Anterior cingulate cortex (tissue), 58 donors: ENCODE measurements at places on chromosomes 1 and 21.

GRCh38 chr1:208089149-208089548, 155.0 kb downstream of the PLXNA2 start:
- no peak for DNase-seq

DNA sequence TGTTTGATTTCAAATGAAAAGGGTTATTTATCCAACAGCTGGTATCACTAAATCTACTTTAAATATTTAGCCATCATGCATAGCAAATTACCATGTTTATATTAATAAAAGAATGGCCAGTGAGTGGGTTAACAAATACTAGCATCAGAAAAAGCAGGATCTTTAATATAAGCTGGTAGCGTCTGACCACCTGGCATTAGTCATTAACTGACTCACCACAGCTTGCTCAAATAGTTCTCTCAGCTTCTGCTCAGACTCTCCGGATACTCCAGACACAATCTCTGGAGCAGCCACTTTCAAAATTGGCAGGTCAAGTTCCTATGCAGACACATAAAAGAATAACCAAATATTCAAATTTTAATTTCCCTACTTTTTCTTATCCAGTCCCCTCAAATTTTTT, 29.6 kb downstream of the NVL start:
- DNase-seq: no peak

GRCh38 chr1:30275926-30276764, 447.2 kb downstream of the MATN1 start:
- DNase-seq: no peak

GRCh38 chr1:61005614-61006580, 76.5 kb upstream of the NFIA start:
- DNase-seq: no peak

DNA sequence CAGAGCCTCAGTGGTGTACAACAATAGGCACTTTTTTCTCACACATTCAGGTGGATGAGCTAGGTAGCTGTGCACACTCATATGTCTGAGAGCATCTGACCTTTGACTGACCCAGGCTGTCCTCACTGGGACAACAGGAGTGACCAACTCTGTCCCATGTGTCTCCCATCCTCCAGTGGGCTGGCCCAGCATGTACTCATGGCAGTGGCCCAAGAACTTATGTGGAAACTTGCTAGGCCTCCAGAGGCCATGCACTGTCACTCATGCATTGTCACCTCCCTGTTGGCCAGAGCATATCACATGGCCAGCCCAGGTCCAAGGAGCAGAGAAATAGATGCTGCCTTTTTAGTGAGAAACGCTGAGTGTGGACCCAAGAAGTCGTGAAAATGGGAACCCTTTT, 158.8 kb downstream of the IGSF21 start:
- DNase-seq: no peak

DNA sequence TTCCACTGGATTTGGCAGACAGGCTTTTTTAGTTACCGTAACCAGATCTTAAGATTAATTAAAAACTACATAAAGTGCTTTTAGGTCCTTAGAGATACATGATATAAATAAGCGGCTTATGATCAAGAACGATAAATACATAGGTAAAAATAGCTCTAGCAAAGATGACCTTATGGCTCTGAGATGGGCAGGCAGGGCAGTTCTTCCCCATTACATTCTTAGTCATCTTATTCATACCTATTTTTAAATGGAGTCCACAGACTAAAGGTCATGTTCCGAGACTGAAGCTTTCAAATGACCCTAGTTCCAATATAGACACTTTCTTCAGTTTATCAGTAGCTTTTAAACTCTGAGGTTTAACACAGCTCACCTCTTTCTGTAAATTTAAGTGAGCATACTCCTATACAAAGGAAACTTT, 4.3 kb downstream of the MCL1 start:
- no peak for DNase-seq

GRCh38 chr1:201840055-201840454, 11.1 kb downstream of the IPO9 start:
- no peak for DNase-seq

DNA sequence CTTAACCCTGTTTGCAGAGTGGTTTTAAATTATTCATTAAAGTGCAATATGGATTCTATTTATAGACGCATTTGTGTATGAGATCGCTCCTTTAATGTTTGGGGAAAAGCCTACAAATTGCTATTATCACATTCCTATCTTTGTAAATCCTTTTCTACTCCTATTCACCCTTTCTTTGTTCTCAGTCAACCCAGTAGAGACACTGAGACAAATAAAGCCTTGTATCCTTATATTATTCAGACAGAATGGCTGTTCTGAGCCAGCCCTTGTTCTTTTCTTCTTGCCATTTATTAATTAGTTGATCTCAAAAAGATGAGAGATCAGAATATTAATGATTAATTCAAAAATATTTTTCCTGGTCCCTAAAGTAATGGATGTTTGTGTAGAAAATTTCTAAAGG, 8.4 kb downstream of the PCBP3 start:
- no peak for DNase-seq

DNA sequence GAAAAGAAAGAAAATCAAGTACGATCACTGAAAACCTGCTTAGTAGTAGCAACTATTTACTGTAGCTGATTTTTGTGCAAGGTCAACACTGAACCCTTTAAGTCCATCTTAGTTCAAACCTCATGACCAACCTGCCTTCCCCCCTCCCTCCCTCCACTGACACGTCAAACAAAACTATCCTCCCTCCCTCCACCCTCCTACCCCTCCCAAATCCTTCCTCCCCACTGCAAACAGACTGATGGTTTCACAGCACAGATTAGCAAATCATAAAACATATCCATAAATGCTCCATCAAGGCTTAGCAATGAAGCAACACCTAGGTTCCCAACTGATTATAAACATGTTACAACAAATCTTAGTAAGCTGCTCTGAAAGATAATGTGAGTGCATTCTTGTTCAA, 164.3 kb upstream of the GREM2 start:
- no peak for DNase-seq

DNA sequence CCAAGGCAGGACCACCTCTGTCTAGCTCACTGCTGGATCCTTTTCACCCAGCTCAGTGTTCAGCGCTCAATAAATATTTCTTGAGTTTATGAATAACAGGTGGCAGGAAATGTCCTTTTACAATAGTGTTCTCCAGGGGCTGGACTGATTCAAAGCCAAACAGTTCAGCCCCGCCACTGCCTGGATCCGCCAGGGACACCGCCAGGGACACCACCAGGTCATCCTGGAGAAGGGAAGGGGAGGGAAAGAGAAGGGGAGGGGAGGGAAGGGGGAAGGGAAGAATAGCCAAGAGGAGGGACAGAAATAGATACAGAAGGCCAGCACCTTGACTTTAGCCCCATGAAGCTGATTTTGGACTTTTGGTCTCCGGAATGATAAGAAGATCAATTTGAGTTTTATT, 255.6 kb downstream of the GRIK3 start:
- no peak for DNase-seq

DNA sequence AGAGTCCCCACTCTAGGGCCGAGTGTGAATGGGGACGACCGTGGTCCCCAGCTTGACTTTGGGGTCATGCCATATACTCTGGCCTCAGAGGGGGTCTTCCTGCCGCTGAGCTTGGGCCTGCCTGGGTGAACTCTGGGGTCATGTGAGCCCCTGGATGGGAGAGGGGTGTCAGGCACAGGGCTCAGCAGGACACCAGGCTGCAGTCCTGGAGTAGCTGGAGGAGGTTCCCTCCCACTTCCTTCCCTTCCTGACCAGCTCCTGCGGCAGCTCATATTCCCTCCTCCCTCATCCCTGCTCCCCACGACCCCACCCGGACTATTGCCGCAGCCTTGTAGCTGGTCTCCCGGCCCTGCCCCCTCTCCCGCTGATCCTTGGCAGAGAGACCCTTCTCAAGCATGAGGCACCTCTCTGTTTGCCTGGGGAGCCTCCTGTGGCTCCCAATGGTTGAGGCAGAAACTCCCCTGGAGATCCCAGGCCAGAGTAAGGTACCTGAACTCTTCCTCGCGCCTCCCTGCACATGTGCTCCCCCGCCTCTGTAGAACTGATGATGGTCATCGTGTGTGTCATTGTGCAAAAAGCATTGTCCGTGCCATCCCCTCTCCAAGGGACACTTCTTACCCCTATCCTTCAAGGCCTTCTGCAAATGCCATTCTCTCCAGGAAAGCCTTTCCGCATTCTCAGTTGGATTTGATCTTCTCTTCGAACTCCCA, 1.8 kb downstream of the TNFRSF1B start:
- no peak for DNase-seq

GRCh38 chr1:229864686-229865230, 202.3 kb upstream of the GALNT2 start:
- DNase-seq: no peak

- DNase-seq: no peak
Observed at GRCh38 chr21:43034101-43034500, 41.5 kb downstream of the CBS start.

DNA sequence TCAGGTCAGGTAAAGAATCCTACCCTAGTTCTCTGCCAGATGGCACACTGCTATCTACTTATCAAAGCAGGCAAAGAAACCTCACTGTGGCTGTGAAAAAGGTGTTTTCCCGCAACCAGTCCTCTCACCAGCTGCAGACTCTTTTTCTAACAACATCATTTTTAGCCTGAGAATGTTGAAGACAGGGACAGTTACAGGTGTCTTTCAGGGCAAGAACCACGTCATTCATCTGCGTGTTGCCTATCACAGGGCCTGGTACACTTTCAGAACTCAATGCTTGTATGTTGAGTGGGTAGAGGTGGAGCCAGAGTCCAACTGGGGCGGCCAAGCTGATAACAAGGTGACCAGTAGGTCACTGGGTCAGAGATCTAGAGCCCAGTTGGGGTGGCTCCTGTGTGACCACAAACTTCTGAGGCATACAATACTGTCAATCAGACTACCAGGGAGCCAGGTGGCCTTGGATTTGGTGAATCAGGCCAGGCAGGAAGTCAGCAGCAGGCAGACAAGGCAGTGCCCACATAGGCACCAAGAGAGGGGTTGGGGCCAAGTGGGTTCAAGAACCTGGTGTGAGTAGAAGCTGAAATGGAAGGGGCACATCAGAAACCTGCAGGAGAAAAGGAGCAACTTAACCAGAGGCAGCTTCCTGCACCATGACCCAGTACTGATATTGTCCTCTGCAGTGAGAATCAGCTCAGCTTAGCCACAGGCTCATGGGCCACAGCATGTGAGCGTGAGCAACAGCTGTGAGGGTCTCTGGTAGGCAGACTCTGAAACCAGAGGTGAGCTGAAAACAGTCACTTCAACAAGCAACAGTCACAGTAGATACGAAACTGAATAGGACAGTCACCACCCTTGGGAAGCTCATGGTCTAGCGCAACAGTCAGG, 123.6 kb downstream of the DTL start:
- DNase-seq: no peak

DNA sequence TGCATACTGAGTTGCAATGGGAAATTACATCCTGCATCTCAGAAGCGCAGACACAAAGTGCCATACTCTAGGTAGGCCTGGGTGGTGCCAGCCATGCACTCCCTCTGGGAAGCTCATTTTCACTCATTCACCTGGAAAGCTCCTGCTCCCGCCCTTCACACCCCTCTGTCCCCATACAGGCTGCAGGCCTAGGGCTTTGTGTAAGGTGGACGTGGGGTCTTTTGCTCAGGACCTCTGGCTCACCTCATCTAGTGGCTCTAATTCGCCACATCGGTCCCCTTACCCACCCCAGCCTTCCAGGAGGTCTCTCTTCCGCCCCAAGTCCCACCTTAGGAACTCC, 751 bp downstream of the MRPS15 start:
- DNase-seq: no peak

DNA sequence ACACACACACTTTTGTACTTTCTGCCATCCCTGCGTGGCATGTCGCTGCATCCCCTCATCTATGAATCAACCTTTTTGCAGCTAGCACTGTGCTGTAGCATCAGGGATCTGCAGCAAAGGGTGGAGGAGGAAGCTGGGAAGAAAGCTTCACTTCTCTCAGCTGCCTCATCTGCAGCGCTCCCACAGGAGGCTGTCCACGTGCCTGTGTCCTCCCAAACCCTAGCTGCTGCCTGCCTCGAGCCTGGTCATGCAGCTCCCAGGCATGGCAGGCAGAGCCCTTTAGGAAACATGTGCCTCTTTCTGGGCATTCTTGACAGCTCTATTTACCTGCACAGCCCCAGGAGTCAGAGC, 262.1 kb upstream of the SGIP1 start:
- peak; percentile 24 for DNase-seq

GRCh38 chr1:31624731-31625514, 7.4 kb downstream of the HCRTR1 start:
- DNase-seq: no peak

GRCh38 chr1:192053531-192053971, 104.7 kb upstream of the RGS18 start:
- DNase-seq: no peak

- DNase-seq: no peak
Observed at GRCh38 chr1:186487163-186487562, 26.2 kb upstream of the PDC start.

- no peak for DNase-seq
Observed at GRCh38 chr21:46264690-46265144, 20.7 kb downstream of the MCM3AP start.

GRCh38 chr1:12063141-12064072, at the start of gene TNFRSF8:
TSS of gene TNFRSF8 (plus strand) at chr1:12063303. CDS start at chr1:12063599, 296 bp downstream.
- no peak for DNase-seq

DNA sequence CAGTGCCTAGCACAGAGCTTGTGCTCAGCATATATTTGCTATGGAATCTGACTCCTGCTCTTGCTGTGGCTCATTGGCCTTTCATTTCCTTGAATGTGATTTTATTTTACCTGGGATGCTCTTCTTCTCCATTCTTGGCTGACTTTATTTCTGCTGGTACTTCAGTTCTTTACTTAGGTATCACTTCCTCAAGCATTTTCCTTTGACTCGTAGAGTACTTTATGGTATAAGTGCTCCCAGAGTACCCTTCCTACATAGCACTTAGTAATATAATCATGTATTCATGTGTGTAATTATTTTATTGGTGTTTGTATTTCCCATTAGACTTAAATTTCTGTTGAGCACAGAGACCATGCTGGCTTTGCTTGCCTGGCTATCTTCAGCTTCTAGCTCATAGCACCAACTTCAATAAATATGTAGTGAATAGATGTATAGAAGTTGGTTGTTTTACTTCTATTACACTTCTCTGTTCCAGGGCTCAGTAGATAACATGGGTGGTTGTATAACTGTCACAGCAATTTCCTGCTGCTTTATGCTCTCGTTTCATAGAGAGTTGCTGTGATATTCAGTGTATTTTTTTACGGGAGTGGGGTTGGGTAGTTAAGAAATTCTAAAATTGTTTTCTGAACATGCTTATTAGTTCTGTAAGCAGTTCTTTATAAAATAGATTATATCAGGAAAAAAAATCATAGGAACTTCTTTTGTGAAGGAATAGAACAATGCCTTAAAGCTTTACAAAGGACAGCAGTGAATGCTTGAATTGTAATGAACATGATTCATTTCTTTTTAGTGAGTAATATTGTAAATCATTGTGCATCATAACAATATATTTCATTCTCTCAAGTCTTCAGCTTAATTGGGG, 112.2 kb downstream of the NEK7 start:
- no peak for DNase-seq

DNA sequence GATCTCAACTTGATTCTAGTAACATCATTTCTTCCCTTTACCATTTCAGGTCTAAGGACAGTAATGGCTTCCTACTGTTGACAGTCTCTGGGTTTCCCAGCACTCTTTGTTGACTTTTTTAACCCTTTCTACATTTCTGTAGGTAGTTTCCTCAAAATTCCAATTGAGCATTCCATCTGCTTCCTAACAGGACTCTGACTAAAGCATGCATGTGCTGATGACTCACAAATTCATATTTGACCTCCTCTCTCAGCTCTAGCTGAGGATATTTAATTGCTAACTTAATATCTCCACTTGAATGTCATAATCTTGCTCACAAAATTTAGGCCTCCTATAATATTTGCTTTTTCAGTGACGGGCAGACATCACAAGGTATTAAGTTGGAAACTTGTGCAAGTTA, 93.3 kb upstream of the ZNHIT6 start:
- DNase-seq: no peak
